Stimulated activated CD4-positive, alpha-beta T cell treated with anti-CD3 and anti-CD28 coated beads, Interleukin-2, amount 100 ng/mL, for 4 hours (primary cell): ENCODE measurements at places on chromosomes 5 and 9.

- DNase-seq: no peak
Observed at GRCh38 chr9:91419222-91420191, 4.1 kb downstream of the NFIL3 start.

DNA sequence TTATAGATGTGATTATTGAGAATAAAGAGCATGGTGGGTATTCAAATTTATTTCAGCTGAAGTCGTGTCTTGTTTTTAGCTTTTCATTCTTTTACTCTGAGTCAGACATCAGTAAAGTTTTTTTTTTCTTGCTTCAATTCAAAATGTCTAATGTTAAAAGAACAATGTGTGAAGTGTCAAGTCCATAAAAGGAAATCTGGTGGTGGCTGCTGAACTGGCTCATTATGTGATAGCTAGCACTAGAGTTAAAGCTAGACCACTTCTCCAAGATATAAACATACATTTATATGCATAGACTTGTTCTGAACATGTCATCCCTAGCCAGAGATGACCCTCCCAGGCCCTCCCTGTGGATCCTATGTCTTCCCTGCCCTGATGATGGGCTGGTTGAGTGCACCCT lies 338.3 kb downstream of the RAB3C start:
- no peak for DNase-seq

- DNase-seq: no peak
Observed at GRCh38 chr5:75113354-75114113, 61.2 kb upstream of the GCNT4 start.

DNA sequence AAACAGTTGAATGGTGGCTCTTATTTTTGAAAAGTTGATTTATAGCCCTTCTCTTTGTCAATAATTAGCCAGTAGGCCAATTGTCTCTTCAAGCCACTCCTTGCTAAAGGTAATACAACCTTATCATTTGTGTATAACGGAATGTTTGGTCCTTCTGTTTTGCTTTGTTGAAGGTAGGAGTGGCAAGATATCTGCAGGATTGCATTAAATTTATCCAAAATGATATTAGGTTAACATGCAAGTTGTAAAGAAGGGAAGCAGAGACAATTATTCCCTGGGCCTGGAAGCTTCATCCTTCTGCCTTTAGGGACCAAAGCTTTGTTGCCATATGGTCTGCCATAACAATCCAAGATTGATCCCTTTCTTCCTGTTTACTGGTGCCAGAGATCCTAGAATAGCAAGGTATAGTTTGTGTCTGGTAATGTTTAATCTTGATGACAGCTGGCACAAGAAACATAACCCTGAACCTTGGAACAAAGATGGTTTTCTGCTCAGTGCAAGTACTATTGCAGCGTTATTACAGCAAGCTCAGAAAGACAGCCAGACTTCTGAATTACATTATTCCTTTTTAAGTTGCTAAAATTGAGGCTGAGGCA lies 15.5 kb upstream of the FSD1L start:
- DNase-seq: no peak

DNA sequence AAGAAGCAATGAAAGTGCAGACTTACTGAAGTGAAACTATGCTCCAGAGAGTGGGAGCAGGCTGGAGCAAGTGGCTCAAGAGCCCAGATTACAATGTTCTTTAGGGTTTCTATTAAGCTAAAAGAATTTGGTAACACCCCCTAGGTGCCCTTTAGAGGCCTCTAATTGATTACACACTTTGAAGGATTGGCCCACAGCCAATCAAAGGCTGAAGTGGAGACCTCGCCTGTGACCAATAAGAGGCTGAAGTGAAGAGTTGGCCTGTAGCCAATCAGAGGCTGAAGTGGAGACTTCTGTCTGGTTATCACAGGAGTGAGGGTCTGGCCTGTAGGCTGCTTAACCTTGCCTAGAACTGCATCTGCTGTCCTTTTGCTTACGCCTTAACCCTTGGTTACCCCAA lies 46.7 kb upstream of the SPATA31C2 start:
- DNase-seq: no peak

DNA sequence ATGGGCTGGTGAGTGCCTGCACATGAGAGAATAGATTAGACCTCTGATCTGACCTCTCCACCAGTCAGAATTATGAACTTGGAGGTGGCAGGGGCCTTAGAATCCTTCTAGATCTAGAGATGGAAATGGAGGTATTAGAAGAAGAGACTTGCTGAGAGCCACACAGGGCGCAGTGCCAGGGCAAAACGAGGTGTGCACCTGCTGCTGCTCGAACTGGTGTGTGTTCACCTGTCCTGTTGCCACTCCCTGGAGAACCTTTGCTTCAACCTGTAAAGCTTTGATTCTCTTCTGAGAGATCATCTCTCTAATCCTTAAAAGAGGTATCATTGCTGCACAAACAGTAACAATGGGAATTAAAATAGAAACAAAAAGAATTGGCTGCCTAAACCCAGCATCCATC lies 24.9 kb downstream of the FRMPD1 start:
- DNase-seq: no peak

- DNase-seq: no peak
Observed at GRCh38 chr5:68683632-68684036, 410.2 kb upstream of the SLC30A5 start.

DNA sequence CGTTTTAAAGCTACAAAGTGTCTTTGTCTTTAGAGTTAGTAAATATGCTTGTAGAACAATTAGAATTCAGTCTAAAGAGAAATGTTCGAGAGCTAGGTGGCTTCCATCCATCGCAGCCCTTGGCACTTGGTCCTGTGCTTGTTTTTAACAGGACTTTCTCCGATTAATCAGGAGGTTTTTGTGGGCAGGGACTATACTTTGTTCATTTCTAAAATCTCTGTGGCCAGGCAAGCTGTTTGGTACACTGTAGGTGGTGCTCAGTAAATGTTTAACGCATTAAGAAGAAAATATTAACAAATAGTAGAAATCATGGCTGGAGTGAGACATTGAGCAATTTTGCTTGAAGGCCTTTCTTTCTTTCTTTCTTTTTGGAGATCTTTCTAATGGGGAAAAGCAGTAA lies 20.8 kb downstream of the AGXT2 start:
- DNase-seq: no peak

DNA sequence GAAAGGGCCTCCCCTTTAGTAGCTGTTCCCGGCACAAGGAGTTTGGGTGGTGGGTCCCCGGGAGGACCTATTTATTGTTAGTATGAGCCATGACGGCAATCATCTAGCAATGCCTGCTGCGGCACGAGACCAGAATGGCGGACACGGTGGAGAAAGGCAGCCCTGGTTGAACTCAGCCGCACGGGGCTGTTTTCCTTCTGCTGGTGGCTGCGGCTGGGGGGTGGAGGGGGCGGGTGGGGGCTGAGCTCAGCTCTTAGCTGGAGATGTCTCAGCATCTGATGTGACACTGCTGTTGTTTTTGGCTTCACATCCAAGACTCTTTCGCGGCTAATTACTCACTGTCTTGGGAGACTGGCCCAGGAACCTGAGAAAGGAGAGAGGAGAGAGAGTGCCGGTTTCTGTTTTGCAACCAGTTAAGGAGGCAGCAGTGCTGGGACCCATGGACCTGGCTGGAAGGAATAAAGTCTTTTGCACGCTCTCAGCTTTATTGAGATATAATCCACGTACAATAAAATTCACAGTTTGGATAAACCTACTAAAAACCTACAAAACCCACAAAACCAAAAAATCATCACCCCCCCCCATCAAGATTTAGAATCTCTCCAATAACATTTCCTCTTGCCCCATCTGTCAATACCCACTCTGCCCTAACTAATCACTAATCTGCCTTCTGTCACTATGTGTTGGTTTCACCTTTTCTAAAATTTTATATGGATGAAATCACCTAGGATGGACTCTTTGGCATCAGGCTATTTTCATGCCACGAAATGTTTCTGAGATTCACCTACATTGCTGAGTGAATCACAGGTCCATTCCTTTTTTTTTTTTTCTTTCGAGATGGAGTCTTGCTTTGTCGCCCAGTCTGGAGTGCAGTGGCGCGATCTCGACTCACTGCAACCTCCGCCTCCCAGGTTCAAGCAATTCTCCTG lies 81.8 kb upstream of the NEURL1B start:
- no peak for DNase-seq

- no peak for DNase-seq
Observed at GRCh38 chr5:62341783-62342475, 35.9 kb downstream of the KIF2A start.

GRCh38 chr9:114214686-114215414 lies 59.5 kb downstream of the COL27A1 start:
- no peak for DNase-seq

- peak; percentile 6 for DNase-seq
Observed at GRCh38 chr5:90473396-90474234, 956 bp downstream of the MBLAC2 start.

DNA sequence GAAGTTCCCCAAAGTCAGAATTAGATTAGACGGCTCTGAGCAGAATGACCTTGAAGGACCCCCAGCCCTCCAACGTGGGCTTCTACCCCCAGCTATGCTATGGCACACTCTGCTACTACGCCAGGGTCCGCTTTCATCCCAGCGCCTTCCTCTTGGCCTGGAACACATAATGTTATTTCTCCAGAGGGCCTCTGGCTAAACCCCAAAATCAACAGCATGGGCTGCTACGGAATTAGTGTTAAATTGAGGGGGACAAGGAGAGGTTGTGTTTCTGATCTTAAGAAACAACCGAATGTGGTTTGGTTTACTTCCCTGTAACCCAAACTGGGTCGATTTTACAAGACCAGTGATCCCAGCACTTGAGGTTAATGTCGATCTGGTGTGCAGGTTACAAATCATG lies 97.1 kb downstream of the ZNF618 start:
- DNase-seq: no peak

DNA sequence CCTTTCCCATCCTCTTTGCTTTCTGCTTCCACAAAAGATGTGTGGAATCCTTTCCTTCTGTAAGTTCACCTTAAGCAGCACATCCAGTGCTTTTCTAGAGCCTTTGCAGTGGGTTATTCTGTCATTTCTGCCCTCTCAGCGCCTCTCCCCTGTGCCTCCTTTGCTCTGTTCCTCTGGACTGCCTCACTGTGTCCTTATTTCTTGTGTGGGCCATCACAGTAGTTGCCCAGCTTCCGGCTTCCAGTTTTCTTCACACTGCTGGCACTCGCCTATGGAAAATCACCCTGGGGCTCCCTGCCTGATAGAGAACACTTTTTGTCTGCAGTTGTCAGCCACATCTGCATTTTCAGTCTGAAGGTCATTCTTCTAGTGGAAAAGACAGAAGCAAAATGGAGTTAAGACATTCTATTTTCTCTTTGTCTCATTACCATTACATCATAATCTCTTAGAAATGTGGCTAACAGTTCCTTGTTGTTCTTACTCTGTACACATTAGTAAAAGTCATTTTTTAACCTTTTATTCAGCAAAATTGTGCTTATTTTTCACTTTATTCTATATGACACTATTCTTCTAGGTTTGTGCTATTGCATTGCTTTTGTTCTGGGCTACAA lies 64.1 kb upstream of the ZNF608 start:
- no peak for DNase-seq

- no peak for DNase-seq
Observed at GRCh38 chr9:135326633-135327152, 152.9 kb upstream of the PPP1R26 start.

DNA sequence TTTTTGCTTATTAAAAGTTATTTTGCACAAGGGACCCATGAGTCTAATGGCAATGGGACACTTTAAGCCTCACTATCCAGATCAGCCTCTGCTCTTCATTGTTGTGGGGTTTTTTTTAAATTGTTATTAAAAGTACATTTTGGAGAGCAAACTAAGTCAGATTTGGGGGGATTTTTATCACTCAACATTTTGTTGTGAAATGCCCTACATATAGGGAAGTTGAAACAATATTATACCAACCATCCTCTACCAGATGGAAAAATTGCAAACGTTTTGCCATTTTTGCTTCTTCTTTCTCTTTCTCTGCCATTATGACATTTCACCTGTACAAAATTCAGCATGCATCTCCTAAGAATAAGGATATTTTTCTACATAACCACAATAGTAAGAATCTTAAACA lies 75.3 kb downstream of the SLC1A3 start:
- no peak for DNase-seq

DNA sequence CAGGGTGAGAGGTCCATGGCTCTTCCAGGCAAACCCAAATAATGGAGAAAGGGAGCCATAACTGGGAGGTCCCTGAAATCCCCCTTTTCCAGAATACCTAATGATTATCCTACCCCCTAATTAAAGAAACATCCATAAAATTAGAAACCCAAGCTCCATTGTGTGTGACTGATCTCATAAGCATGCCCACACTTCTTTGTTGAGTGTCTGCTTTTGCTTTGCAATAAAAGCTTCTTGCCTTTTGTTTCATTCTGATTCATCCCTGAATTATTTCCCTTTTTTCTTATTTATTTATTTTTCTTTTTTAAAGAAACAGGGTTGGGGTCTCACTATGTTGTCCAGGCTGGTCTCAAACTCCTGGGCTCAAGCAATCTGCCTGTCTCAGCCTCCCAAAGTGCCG lies 33.1 kb downstream of the BTF3 start:
- DNase-seq: no peak

GRCh38 chr5:178267245-178267644 lies 34.6 kb upstream of the PHYKPL start:
- DNase-seq: no peak

DNA sequence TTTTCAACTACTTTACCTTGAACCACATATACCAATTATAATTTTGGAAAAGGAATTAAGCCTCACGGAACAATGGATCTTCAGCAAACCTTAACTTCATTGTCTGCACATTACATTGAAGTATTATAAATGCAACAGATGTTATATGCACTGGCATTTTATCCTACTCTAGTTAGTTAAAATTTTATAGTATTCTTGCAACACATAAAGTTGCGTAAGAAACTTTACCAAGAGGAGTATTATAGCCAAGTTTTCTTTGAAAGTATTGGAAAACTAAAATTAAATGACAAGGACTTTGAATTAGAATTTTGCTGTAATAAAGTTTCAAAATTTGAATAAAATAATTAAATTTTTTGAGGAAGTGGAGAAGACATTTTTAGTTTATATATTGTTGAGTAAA lies 63.4 kb upstream of the SREK1 start:
- no peak for DNase-seq

DNA sequence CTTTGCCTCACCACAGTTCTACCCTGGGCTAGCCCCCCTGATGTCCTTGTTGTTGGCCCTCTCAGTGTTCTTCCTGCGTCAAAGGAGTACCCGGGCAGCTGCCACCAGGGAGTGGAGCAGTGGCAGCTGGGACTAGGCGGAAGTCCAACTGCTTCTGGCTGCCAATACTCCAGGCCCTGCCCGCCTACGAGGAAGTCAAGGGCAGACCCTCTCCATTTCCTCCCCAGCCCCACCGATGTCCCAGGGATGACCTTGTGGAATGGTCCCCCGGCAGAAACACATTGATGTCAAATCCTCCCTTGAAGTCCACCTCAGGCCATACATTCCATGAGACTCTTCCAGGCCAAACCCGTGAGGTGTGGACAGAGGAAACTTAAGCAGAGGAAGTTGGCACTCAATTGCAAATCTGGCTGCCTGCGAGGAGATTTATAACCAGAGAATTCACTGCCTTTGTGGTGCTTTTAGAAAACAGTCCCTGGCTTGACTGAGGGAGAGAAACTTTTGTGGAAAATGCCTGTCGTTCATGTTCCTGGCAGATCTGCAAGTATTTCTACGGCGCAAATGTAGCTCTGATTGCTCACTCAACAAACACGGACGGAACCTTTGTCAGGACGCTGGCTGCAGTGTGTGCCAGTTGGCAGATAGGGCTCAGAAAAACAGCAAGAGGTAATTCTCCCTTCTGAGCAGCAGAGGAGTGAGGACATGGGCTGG lies 339.7 kb downstream of the RAB3C start:
- DNase-seq: no peak

- no peak for DNase-seq
Observed at GRCh38 chr9:129415942-129416651, 204.8 kb downstream of the C9orf50 start.

- no peak for DNase-seq
Observed at GRCh38 chr5:111755345-111755941, 1.6 kb downstream of the NREP start.

GRCh38 chr5:91486638-91487037 lies 103.5 kb upstream of the ARRDC3 start:
- no peak for DNase-seq
